Activated CD4-positive, CD25-positive, alpha-beta regulatory T cell (primary cell): ENCODE measurements at places on chromosomes 11 and 22.

GRCh38 chr11:86623041-86623621 lies 49.3 kb downstream of the ME3 start:
- no peak for DNase-seq

GRCh38 chr22:17243524-17243923 lies 24.3 kb upstream of the ADA2 start:
- DNase-seq = no peak

DNA sequence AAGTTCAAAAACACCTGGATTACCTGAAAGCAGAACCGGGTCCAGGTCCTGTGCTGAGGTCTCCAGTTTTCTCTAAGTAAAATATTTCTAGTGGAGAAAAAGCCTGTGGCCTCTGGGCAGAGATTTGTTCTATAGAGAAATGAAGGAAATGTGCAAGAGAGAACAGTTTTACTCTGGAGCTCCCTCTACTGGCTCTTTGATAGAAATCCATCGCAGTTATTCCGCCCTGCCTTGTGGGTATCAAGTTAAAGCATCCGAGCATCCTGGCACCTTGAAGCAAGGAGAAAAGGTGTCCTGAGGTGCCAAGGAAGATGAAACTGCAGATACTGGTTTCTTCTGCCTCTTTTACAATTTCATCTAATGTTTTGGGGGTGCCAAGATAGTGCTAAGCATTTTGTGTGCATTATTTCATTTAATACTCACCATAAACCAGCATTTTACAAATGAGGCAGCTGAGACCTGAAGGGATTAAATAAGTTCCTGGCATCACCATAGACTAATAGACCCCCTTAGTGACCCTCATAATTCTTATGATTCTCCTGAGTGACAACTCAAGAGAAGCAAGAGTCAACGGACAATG lies 113.1 kb upstream of the HSD17B12 start:
- DNase-seq = no peak

DNA sequence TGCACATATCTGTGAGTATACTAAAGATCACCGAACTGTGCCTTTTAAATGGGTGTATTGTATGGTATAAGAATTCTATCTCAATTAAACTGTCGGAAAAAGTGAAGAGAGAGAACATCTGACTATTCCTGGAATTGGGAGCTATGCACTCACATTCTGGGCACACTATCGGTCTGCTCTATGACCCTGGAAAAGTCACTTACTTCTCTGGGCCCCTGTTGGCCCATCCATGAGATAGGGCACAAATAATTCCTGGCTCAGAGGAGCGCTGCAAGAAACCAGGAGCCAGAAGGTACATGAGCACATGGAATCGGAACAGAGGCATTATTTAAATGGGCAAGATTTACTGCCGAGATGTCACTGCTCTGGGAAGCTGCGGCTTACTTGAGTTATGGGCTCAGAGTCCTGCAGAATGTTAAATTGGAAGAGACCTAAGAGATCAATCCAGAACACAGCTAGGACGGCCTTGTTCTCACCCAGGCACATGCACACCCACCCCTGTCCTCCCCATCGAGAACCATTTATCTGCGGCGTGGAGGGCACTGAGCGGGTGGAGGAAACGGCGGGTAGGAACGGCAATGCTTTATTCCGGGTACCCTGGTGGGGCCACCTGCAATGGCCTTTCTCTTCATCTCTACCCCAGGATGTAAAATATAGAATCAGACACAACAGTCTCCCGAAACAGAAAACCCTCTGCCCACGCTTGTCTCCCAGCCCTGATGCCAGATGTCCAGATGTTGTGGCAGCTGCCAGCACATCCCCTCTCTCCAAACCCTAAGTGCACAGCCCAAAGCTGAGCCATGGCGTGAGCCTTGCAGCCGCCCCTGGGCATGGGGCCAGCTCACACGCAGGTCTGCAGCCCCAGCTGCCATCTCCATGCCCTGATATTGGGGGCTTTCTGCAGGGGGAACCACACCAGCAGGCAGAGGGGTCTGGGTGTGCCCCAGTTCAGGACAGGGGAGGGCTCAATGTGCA lies 142.4 kb downstream of the DSCAML1 start:
- DNase-seq = no peak

- no peak for DNase-seq
Observed at GRCh38 chr11:19790831-19791552, 78.4 kb downstream of the NAV2 start.

- DNase-seq = no peak
Observed at GRCh38 chr11:36475192-36475591, 34.9 kb downstream of the TRAF6 start.

DNA sequence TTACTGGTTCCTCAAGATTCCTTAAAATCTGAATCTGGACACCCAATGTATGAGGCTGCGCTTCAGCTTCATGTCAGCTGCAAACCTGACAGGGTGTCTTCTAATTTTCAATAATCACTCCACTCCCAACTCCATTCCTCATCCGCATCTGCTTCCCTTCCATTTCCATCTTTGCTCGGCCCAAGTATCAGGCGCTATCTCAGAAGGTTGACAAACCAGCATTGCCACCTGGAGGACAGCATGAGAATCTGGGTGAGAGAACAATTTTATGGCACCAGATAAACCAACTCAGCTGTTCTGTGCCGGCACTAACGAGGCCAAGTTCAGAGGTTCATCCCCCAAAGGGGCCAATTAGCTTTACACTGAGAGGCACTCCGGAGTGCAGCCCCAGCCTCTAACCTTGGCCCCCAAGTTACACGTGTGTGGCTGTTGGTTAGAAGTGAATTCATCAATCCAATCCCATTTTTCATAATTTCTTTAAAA lies 79.1 kb upstream of the LMO2 start:
- no peak for DNase-seq
